Sciatic nerve (tissue), 2 donors: ENCODE measurements at places on chromosomes 2 and 18. TPM values are rescaled to one million over a fixed set of nuclear protein-coding genes. Genes with fewer than 3 reads are reported as not detected.

CREG2 gene
- total RNA-seq, result not detected

GKN2 gene
- not detected for total RNA-seq

SCG2 gene
- 0.80 TPM for total RNA-seq

CMPK2 gene
- 4.1 TPM for total RNA-seq

STON1 gene
- 55.3 TPM for total RNA-seq

FN1 gene
- 986 TPM for total RNA-seq

TUBA4A gene
- total RNA-seq, result 12.5 TPM

TDRD15 gene
- total RNA-seq, result 0.13 TPM

FAM237A gene
- total RNA-seq, result not detected

VIT gene
- total RNA-seq, result 67.9 TPM

TMEM37 gene
- 7.1 TPM for total RNA-seq

UBE2E3 gene
- total RNA-seq, result 64.9 TPM

RAMP1 gene
- 26.3 TPM for total RNA-seq

GALNT3 gene
- total RNA-seq, result 2.5 TPM

GAD1 gene
- 0.36 TPM for total RNA-seq

WDR75 gene
- total RNA-seq, result 31.5 TPM
